ENCODE measurements at places on chromosomes 4 and X.

DNA sequence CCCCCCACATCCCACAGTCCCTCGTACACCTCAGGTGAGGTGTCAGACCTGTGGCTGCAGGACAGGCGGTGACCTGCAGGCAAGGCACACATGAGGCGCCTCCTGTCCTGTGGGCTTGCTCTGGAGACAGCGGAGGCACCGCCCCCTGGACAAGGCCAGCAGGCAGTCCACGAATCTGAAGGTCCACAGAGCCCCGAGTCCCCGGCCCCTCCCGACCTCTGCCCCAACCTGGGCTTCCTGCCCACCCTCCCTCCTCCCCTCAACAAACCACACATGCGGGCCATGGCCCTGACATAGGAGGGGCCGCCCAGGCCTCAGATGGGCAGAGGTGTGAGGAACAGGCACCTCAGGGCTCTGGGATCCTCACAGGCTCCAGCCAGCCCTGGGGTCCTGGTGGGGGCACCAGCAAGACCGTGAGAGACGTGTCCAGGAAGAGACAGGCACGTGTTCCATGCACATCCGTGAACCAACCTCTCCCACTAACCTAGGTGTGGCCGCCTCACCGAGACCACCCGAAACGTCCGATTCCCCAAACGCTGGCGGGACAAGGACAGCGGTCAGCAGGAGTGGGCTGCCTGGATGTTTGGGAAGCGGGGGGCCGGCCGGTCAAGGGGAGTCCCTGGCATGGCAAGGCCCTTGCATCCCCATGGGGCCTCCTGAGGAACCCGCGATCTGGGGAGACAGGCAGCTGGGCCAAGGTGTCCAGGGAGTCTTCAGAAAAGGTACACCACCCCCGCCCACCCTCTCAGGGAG, 25.8 kb downstream of the CTBP1 start:
- no peak for DNase-seq

GRCh38 chr4:38314663-38315062, 349.3 kb upstream of the KLF3 start:
- DNase-seq = no peak

GRCh38 chrX:109902665-109903064, 100.2 kb upstream of the TMEM164 start:
- DNase-seq = no peak

DNA sequence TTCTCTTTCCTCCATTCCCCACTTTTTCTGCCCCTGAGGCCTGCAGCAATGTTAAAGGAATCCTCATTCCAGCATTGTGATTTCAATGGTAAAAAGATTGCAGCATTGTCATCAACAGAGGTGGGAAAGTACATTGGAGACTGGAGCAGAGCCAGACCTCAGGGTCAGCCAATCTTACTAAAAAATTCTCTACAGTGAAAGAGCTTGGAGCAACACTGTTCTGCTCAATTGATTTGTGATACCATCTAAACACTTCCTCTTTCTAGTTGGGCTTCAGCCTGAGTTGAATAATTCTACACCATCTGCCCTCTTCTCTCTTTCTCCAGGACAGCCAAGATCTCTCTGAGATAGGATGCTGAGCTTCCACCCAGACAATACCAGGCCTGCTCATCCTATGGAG, 176.5 kb downstream of the AR start:
- DNase-seq = no peak

DNA sequence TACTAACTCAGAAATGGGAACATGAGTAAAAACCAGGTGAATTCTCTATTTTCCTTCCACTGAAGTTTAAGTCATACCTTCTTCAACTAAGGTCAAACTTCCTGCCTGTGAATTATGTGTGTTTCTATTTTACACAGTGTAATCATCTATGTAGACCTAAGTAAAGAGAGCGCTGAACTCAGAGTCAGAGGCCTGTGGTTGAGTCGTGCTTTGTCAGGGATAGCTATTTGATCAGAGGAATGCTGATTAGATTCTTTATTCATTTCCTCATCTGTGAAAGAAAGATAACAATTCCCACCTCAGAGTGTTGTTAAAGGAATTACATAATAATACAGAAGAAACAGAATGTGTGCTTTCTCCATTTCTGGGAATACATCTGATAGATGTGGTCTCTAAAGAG, 654.1 kb downstream of the STIM2 start:
- no peak for DNase-seq

GRCh38 chrX:53163436-53163835, 61.6 kb downstream of the KDM5C start:
- DNase-seq = no peak

DNA sequence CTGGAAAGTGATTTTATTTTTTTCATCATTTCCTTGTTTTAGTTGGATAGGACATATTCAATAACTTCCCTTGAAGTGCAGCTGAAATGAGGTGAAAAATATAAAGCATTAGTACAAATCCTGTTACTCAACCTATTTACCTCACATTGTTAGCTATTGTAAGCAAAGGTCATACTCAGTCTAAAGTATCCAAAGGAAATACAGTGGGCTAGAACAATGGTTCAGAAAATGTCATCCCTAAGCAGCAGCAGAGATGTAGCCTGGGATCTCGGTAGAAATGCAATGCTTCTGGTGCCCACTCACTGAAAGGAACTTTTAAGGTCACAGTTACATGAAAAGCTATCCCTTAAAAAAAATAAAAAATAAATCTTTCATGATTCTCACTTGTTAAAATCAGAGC, 300.6 kb downstream of the PPP4R3C start:
- DNase-seq = no peak

- no peak for DNase-seq
Observed at GRCh38 chr4:57424232-57424897, 314.2 kb upstream of the IGFBP7 start.

GRCh38 chr4:5921101-5921980, 28.5 kb upstream of the CRMP1 start:
- no peak for DNase-seq

GRCh38 chr4:25549413-25549812, 106.2 kb upstream of the SLC34A2 start:
- no peak for DNase-seq

- DNase-seq = no peak
Observed at GRCh38 chr4:118682928-118683327, 2.3 kb upstream of the METTL14 start.

DNA sequence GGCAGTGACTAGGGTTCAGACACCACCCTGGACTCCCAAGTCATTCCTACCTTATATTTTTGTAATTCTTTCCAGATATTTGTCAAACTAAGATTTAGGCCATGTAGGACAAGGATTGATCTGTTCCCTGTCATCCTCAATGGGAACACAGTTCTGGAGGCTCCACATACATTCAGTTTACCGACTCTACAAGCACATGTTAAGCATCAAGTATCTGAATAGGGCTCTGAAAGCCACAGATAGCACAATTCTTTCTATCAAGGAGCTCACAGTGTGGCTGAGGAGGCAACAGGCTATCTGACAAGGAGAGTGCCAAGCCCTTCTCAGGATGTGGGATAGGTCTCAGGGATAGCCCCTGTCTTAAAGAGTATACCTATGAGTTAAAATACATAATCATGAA, 37.0 kb upstream of the CXCL8 start:
- DNase-seq = no peak

DNA sequence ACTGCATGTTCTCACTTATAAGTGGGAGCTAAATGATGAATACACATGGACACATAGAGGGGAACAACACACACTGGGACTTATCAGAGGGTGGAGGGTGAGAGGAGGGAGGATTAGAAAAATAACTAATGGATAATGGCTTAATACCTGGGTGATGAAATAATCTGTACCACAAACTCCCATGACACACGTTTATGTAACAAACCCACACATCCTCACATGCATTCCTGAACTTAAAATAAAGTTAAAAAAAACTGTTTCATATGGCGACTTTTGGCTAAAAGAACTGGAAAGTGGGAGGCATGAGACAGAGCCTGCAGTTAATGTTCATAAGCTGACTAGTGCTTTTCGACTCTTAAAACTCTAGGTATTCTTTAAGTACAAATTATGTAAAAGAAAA, 98.9 kb upstream of the NPFFR2 start:
- no peak for DNase-seq

DNA sequence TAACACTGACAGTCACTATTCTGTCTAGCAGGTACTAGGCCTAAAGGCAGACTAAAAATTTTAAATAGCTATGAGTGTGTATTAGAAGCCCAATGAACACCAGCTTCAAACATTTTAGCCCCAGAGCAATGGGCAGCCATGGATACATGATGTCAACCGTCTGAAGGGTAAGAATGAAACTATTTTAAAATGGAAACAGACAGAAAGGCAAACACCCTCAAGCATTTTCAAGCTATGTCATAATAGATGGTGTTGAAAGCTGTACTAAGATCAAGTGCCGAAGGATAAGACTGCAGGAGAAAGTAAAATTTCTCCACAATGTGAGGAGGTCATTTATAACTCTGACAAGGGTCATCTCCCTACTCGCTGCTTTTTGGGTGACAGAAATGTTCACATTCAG, 225.0 kb downstream of the COL25A1 start:
- no peak for DNase-seq

Measured in activated gamma-delta T cell treated with anti-CD3 and anti-CD28 coated beads, Interleukin-2, amount 50 U/mL, for 16 hours (primary cell).